ENCODE measurements at places on chromosomes 3 and 15.
A peak's percentile ranks its signal among the peaks of the same experiment; 100 is the strongest.

DNA sequence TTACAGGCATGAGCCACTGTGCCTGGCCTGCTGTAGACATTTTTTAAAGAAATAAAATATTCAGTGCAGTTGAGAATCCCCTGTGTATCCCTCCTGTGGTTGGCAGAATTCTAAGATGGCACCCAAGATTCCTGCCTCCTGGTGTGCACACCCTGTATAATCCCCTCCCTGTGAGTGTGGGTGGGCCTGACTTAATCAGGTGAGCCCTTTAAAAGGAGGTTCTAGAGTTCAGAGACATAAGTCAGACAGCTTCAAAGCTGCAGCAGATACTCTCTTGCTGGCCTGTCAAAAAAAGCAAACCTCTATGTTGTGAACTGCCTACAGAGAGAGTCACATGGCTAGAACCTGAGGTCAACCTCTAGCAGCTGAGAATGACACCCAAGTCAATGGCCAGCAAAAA lies 7.0 kb upstream of the VIPR1 start:
- no peak for DNase-seq

DNA sequence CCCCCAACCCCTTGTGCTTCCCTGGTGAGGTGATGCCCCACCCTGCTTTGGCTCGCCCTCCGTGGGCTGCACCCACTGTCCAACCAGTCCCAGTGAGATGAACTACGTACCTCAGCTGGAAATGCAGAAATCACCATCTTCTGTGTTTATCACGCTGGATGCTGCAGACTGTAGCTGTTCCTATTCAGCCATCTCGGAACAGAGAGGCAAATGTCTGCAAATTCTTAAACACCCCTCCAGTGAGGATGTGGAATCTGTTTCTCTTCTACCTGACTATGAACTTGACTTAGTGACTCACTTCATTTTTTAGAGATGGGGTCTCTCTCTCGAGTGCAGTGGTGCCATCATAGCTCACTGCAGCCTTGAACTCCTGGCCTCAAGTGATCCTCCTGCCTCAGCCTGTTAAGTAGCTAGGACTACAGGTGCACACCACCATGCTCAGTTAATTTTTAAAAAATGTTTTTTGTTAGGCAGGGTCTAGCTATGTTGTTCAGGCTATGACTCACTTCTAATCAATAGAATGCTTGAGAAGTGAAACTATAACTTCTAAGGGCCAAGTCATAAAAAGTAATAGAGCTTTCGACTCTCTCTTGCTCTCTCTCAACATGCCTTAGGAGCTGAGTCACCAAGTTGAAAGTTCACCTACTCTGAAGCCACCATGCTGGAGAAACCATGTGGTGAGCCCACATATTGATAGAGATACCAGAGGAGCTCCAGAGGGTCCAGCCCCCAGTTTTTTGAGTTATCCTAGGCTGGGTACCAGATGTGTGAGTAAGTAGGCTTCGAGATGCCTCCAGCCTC lies 11.5 kb upstream of the PARP14 start:
- DNase-seq, result peak; percentile 17

- DNase-seq, result no peak
Measured at GRCh38 chr15:64180235-64180824, 17.5 kb upstream of the PPIB start.

DNA sequence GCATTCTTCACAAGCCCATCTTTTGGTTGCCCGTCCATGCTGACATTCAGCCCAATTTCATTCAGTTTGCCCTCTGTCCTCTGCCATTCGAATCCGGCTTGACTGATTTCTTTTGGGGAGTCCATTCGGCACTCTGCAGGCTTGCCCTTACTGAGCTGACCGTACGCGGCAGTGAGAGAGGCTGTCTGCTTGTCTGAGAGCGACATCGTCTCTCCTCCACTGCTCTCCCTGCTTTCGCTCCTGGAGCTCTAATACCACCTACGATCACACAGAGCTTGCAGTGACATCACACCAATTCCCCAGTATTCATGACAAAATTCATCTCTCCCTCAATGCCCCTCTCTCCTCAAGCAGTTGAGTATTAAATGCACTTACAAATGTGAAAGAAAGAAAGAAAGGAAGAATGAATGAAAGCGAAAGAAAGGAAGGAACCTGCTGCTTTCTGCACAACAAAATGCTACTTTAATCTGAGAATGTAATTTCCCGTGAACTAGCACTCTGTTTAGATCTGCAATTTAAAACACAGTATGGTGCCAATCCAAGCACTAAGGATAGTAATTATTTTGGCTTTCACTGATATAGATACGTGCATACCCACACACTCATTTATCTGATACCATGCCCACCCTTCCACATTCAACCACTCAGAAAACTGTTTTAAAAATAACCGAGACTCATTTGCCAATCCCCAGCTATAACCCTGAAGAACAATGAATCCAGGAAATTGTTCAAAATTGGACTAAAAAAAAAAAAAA lies 89.5 kb downstream of the DHX30 start:
- no peak for DNase-seq

- DNase-seq, result no peak
Measured at GRCh38 chr3:61924090-61924735, 362.8 kb downstream of the PTPRG start.

DNA sequence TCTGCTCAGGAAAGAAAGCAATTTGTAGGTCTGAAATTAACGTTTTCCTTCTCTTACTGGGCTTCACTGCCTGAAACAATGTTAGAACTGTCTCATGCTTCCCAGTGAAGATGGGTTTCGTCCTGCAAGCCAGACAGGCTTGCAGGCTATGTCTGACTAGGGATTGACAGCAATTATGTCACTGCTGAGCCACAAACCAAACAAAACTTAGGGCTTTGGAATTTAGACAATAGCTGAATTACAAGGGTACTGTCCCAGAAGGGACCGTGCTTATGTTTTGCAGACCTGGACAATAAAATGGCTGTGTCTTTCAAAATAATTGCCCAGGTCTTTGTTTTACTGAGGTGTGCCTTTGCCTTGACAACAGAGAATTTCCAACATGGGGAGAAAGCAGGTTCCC lies 46.3 kb upstream of the CCDC80 start:
- no peak for DNase-seq

DNA sequence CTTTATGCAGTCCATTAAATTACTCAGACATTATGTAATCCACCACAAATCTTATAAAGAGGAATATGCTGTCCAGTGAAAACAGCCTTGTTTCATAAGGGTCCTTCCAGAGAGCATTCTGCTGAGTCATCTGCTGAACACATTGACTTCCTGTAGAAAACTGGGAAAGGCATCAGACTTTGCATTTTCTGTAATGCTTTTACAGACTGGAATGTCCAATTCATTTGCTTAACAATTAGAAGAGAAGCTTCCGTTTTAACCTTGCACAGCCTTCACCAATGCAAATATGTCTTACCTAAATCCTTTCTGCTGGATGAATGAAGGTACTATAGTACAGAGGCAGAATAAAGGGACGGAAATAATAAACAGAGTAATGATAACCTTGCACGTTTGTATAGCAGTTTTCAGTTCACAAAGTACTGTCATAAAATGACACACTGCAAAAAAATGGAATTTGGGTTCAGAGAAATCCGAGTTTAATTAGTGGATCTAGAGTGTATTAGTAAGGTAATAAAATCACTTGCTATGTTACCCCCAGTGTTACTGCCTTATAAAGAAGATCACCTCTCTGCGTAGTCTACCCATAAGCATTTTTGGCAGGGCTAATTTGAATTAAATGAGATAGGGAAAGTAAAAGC lies 301.5 kb downstream of the PYDC2 start:
- DNase-seq, result no peak

- no peak for DNase-seq
Measured at GRCh38 chr3:11582191-11582968, 61.3 kb downstream of the VGLL4 start.

- no peak for DNase-seq
Measured at GRCh38 chr3:108227131-108227530, 4.9 kb upstream of the IFT57 start.

Data from stimulated activated CD4-positive, alpha-beta T cell treated with anti-CD3 and anti-CD28 coated beads, Interleukin-4, amount 100 ng/mL, for 1 hour (primary cell).